Non-pigmented ciliary epithelial cell (primary cell): ENCODE measurements at places on chromosomes 6 and 20.

DNA sequence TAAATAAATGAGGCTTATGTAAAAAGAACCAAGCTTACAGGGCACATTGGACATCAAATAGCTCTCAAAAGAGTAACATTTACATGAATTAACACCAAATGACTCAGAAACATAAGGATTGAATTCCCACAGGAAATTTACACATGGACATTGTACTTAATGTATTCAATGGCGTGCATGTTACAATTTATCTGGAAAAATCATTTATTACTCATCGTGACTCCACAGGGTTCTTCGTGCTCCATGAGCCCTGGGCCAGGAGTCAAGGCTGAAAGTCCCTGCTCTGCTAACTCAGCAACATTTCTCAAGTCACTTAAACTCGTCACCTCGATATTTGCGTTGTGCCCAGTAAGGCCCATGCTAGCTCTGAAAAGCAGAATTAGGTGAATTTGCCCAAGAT, 158.5 kb downstream of the PHACTR1 start:
- DNase-seq = no peak

- no peak for DNase-seq
Observed at GRCh38 chr6:15395087-15395486, 149.2 kb downstream of the JARID2 start.

- no peak for DNase-seq
Observed at GRCh38 chr20:21357844-21358243, 39.5 kb downstream of the NKX2-4 start.

DNA sequence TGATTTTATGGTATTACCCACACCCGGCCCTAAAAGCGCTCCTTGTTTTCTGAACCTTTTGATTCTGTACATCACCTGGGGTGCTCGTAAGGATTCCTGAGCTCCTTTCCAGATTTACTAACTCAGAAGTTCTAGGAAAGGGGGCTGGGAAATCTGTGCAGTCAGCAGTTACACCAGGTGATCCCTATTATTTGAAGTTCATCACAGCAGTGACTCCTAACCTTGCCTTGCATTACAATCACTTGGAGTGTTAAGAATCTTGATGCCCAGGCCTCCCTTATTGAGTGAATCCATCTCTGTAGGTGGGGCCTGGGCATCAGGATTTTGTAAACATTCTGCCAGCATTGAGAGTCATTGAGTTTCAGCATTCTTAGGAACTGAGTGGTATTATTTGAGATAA, 44.7 kb downstream of the BMP6 start:
- no peak for DNase-seq

- DNase-seq = no peak
Observed at GRCh38 chr6:161445021-161445799, 171.3 kb upstream of the AGPAT4 start.

- no peak for DNase-seq
Observed at GRCh38 chr20:40254023-40254772, 434.8 kb downstream of the MAFB start.

DNA sequence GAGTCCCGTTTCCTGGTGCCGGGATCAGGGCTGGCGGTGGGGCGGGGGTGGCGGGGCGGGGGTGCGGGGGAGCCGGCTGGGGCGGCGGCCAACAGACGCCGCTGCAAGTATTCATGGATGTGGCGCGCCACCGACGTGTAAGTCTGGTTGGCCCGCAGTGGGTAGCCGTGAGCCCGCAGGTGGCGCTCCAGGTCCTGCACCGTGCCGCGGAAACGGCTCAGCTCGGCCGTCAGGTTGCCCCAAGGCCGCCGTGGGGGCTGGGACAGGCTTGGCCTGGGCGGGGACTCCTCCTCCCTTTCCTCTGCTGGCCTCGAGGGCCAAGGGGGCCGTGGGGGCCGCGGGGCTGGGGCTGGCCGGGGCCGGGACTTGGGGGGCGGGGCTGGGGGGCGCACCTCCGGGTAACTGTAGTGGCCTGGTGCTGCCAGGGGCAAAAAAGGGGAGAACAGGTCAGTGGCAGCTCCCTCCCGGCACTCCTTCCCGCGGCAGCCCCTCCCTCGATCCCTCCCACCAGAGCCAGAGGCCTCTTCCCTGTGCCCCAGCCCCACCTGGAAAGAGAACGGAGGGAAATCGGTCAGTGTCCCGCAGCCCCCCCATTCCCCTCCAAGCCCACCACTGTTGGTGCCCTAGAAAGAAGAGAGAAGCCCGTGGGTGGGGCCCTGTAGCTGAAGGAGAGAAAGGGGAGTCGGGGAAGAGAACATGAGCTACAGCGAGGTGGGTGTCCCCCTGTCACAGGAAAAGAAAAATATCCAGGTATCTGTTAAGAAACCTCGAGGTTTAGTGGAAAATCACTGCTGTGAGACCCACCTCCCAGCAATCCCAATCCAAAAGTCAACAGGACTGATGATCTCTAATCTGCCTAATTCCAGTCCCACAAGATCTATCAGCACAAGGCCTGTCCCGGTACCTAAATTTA, 21.3 kb downstream of the TNXB start:
- no peak for DNase-seq

GRCh38 chr6:101083533-101084175, 202.5 kb upstream of the ASCC3 start:
- DNase-seq = peak; percentile 88

DNA sequence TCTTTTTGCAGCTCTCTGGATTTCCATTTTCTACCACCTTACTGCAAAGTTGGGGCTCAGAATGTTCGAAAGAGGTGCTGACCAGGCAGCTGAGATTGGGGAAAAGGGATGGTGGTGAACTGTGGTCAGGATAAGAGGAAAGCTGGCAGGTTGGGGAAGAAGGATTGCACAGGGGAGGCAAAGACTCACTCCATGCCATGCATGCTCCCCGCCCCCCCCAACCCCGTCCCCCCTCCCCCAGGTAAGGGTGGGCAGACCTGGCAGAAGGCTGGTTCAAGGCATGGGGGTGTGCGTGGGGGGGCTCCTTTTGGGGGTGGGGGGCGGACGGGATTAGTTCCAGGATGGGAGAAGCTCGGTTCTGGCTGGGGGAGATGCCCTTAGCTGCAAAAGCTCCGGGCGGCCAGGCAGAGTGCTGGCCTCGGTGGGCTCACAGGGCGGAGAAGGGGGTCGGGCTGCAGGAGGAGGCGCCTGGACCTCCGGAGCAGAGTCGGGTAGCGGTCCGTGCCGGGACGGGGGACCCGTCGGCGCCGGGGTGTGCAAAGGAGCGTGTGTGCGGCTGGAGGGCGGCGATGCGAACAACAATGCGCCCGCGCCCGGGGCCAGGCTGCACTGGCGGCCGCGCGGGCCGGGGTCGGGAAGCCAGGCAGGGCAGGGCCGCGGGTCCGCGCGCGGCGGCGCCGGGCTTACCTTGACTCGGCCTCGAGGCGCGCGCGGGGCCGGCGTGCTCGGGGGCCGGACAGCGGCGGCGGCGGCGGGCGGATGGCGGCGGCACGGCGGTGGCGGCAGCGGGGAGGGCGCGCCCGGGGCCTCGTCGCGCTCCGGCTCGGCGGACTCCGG, 880 bp downstream of the ADNP start:
- no peak for DNase-seq

DNA sequence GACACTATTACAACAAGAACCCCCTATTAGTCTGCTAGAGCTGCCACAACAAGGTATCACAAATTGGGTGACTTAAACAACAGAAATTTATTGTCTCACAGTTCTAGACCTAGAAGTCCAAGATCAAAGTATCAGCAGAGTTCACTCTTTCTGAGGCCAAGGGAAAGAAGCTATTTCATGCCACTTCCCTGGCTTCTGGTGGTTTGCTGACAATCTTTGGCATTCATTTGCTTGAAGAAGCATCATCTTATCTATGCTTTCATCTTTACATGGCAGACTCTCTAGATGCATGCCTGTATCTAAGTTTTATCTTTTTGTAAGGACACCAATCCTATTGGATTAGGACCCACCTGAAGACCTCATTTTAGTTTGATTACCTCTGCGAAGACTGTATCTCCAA, 296.8 kb upstream of the MARCKS start:
- no peak for DNase-seq

- no peak for DNase-seq
Observed at GRCh38 chr6:100671740-100672139, 207.0 kb upstream of the SIM1 start.

GRCh38 chr6:18667612-18668011, 280.5 kb downstream of the RNF144B start:
- DNase-seq = no peak

DNA sequence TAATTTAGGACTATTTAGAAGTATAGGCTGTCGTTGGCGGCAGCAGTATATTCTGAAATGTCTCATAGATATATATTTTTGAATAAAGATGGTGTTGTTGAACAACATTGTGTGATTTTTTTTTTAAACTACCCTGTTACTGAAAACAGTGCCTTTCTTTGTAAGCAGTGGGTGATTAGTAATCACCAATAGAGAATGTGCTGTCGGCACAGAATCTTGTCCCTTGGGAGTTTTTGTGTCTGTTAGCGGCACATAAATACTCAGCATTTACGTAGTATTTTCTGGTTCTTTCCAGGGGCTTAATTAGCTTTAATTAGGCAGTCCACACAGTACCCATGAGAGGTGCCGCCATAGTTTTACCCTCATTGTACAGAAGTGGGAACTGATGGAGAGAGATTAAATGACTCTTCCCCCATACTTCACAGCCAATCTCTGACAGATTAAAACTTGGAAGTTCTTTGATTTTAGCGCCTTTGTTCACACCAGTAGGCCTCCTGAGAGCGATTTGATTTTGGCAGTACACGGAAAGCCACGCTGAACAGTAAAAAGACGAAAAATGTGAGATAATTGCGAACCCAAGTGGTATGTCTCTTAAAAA, 58.8 kb downstream of the RPRD1B start:
- no peak for DNase-seq

GRCh38 chr6:24967211-24967610, 31.5 kb upstream of the RIPOR2 start:
- DNase-seq = no peak

DNA sequence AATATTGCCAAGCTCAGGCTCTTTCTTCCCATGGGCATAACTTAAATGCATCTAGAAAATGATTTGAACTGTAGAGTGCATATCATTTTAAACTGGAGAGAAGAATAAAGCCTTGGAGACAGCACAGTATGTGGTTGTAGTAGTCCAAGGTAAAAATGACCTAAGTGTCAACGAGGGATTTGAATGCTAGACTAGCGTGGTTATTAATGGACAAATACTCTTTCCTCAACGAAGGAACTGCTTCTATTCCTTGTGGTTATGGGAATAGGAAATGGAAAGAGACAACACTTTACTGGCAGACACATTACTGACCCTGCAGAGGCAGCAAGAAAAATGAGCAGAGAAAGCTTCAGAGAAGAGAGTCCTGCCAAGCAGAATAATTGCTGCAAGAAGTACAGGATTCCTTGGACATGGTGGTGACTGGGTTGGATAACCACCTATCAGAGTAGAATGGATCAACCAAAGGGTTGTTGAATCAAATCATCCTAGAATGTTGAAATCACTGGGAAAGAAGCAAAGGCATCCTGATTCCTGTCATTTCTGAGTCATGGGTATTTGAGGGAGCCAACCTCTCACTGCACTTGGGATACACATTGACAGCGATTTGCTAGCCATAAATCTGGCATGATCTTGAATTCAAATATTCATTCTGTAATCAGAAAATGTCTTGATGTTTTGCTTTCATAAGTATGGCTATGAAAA, 258.1 kb upstream of the EPHA7 start:
- no peak for DNase-seq

DNA sequence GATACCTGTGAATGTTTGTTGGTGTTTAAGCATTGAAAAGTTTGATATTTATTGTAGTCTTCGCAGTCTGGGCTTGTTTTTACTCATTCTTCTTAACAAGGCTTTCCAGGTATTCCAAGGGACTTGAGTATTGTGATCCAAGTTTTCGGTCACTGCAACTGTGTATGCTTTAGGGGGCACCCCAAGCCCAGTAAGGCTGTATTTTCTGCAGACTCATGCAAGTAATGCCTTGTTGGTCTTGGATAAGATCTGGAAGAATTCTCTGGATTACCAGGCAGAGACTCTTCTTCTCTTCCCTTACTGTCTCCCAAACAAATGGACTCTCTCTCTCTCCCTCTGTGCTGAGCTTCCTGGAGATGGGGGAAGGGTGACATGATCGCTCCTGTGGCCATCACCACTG, 82.1 kb downstream of the RFPL4B start:
- no peak for DNase-seq

DNA sequence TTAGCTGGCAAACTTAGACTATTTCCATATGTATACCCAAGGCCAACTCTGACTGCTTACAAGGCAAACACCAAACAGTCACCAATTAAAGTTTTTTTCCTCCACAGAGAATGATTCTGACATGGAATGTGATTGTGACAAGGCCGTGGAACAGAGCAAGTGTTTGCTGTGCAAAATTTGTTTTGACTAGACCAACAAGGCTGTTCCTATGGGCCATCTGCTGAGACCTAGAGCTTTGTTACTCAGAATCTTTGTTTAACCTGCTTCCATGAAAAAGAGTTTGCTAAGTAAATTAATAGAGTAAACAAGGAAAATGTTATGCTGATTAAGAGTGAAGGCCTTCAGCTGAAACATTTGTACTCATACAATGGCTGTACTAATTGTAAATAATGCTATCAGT, 51.6 kb upstream of the IMPG1 start:
- DNase-seq = no peak

DNA sequence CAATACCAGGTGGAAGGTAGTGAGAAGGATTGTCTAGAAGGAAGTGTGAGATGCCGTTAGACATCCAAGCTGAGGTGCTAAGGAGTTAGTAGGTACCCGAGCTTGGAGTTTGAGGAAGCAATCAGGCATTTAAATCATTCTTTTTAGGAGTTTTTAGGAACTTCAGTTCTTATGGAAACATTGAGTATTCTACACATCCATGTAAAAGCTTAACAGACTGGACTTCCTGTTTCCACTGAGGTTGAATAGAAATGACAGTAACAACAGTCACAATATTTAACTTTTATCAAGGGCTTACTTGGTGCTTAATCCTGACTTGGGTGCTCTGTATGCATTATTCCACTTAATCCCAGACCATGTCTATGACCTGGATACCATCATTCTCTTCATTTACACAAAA, 136.4 kb downstream of the UST start:
- no peak for DNase-seq

- DNase-seq = no peak
Observed at GRCh38 chr6:139611327-139612134, 237.1 kb upstream of the CITED2 start.

DNA sequence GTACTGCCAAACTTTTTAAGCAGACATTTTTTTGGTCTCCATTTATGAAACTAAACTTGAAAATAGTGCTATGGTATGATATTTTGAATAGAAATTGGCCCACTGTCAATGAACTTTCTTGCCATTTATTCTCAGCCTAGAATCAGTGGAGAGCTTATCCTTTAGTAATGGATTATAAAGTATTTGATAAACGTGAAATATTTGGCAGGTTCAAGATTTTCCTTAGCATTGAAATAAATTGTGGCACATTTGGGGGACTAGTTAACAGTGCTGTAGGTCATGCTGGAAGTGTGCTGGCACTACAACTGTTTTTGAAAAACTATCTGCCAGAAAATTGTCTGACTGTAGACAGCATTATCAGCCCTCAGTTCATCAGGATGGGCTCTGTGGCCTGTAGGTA, 2.1 kb downstream of the PRSS35 start:
- no peak for DNase-seq

GRCh38 chr6:452301-453067, 60.9 kb downstream of the IRF4 start:
- no peak for DNase-seq
